PC-3 (cell line): ENCODE measurements at places on chromosomes 6 and 20. TPM values are rescaled to one million over a fixed set of nuclear protein-coding genes. Genes with fewer than 3 reads are reported as not detected.

DNA sequence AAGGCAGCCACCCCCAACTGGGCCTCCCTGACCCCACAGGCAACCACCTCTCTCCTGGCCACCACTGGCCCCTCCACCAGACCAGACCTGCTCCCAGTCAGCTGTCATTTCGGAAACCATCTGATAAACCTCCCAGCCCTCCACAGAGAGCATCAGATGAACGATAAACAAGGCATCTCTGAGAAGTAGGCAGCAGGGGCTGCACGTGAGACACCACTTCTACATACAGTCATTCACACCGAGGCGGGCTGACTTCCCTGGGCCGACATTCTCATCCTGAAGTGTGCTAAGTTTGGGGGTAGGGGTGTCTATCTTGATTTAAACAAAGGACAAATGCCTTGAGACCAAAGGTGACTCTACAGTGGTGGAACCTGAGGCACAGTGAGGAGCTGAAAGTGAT is 13.8 kb downstream of the CPNE5 start:
- no peak for DNase-seq

GRCh38 chr6:52341561-52342260 is 20.2 kb upstream of the PAQR8 start:
- no peak for DNase-seq

DNA sequence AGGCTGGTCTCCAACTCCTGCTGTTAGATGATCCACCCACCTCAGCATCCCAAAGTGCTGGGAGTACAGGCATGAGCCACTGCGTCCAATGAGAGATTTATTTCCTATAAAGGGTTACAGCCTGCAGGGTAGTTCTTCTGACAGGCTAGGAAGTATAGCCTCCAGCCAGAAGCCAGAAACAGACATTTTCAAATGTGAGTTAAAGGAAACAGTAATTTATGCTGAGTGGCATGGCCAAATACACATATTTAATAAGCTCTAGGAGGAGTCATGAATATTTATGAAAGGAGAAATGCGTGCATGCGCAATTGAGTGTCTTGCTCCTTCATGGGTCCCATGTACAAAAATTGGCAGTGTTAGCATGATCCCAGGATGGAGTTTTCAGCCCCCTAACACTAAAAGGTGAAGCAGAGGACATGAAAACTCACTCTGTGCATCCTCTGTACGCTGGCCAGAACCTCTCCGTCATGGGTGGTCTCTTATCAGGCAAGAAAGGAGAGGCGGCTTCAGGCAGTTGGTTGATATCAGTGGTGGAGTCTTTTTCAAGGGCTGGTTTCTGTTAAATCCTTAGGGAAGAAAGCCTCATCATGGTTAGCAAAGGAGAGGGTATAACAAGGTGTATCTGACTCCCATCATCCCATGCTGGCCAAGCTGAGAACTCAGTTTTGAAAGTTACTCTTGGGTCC is 21.3 kb upstream of the PDCD2 start:
- DNase-seq: no peak

The THBS2 gene
- 0.52 TPM in 1 of 2 replicates, not detected in the other for total RNA-seq

DNA sequence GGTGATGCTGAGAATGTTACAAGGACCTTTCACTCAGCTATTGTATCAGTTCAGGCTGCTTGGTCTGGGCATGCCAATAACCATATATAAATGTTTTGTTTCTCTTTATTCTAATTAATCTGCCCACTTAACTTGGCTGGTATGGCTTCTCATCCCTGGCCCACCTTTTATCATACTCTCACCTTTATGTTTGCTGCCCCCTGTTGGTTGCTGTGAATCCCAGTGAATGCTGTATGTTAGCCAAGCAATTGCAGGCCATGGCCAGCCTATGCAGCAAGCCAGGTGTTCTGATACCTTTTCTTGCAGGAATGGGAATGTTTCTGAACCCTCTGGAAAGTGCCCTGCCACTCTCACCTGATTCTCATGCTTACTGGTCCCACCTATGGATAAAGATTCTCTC is 54.6 kb downstream of the PCSK2 start:
- peak; percentile 62 for DNase-seq

The SCAND1 gene
- total RNA-seq: 90.9 and 101 TPM in 2 replicates

The TSBP1 gene
- total RNA-seq: not detected in 2 replicates

The PRDM13 gene
- not detected in 2 replicates for total RNA-seq

GRCh38 chr20:59781226-59781625 is 152.2 kb downstream of the SYCP2 start:
- no peak for DNase-seq

DNA sequence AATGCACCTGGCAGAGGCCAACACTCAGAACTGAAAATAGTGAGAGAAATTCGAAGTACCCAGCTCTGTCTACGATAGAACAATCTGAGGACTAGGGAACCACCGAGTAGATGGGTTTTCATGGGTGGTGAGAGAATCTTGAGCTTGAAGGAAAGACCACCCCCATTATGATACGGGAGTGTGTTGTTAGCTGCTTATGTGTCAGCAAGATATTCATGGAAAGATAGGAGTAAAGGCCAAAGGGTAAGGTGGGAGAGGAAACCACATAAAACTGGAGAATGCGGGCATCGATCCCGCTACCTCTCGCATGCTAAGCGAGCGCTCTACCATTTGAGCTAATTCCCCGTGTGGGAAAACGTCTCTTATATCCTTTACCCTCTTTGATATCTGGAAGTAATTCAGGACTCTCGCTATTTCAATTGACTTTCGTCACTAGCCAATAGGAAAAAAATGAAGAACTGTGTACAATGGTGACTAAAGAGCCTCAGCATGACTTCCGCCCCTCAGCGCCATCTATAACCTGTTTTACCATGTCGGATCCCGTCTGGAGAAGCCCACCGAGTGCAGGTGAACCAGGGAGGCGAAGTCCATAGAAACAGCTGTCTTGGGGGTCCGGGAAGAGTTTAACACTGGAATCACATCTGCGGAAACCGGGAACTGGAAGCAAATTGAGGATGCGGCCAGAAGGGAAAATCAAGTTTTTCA is 25.0 kb upstream of the ABT1 start:
- peak; percentile 97 for DNase-seq

DNA sequence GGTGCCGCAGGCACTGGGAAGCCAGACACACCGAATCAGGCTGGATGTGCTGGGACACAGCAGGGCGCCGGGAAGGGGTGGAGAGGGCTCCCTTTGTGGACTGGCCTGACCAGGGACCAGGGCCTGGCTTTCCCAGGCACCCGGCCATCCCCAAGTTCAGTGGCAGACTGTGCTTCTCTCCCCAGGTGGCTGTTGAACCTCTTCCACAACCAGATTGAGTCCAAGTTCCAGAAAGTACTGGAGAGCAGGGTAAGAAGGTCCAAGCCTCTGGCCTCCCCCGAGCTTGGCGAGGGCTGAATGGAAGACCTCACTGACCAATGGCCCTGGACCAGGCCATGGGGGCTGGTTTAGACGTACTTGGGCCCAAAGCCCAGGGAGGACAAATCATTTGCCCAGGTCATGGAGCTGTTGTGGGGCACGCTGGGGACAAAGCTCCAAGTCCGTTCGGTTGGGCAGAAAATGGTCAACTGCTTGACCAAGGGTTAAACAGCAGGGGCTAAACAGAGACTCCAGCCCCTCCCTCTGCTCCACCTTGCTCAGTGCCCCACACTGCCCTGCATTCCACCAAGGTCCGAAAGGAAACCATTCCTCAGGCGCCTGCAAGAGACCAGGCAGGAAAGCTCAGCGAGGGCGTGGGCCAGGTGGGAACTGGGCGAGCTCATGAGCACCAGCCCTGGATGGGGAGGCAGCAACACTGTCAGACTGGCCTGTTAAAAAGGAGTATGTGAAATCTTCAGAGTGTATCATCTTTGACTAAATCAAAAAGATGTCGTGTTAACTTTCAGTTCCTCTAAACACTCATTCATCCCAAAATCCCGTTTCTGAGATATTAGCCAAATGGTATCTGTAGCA is 9.1 kb downstream of the LBP start:
- DNase-seq: no peak

The ELMO2 gene
- total RNA-seq: 29.0 and 32.3 TPM in 2 replicates

The CHRNA4 gene
- total RNA-seq: not detected in 2 replicates

DNA sequence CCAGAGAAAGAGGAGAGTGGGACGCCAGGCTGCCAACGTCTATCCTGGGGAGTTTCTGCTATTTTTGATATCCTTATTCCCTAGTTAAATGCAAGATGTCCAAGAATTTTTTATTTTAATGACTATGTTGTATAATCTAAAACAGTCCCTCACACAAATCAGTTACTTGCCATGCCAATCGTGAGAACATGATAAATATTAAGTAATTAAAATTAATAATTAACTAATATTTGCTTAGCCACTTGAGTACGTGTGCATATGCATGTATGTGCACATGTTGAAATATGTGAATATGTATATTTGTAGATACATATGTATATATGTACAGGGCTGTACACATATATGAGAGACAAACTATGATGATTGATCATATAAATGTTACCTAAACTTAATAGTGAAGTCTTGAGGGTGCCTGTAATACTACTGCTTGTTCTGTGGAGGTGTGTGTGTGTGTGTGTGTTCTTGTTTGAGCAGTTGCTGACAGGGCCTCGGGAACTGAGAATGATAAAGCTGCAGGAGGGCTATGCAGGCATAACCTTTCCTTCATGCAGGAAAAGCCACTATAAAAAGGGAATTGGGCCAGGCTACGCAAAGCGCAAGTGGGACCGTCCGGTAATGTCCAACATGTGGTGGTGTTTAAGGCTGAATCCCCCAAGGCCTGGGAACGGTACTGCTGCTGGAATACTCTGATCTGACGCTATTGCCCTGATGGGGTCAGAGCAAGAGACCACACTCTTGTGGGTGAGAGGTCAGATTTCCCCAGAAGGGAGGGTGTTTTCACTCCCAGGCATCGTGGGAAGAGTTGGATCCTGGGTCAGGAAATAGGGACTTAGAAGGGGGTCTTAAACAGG is 148.3 kb upstream of the TBX18 start:
- DNase-seq: no peak

DNA sequence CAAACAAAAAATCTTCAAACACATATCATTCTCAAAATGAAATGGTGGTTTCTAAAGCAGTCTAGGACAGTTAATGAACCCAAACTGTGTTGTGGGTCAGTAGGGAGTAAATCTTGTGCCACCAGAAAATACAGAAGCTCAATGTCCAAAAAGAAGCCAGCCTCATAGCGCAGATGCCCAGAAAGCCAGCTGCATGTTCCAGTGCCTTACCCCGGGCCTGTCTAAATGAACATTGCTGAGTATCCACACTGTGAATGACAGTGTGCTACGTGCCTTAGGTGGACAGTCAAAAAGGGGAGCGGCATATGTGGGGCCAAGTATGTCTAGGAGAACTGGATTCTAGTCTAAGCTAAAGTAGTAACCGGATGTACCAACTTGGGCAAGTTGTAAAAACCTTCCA is 10.9 kb downstream of the FYN start:
- no peak for DNase-seq

The TINAG gene
- not detected in 2 replicates for total RNA-seq

DNA sequence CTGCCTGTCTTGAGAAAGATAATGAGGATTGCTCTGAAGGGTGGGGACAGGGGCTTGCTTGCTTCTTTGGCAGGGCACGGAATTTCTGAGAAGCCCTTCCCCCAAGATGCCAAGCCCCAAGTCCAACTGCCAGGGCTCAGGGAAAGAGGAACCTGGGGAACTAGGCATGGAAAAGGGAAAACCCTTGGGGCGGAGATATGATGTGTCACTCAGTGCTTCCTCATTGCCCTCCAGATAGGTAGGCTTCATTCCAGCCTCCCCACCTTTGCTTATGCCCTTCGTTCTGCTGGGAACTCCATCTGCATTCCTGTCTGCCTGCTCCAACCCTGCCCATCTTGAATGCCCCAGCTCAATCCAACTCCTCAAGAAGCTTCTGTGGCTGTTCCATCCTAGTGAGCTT is 61.2 kb downstream of the VEGFA start:
- DNase-seq: no peak

DNA sequence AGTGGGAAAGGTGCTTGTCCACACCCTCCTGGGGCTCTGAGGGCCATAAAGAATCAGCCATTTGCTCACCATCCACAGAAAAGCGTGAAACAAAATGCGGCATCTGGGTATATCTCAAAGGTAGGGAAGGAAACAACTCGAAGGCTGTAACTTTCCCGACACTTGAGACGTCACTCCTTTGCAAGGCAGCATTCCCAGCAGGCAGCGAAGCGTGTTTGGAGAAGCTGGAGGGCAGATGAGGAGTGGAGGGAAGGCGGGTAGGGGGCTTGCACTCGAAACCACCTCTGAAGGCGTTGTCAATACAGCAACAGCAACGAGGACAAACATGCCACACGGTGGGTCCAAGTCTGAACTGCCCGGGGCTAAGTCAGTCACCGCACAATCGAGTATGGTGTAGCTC is 98.4 kb downstream of the FOXC1 start:
- no peak for DNase-seq

The MLN gene
- not detected in 2 replicates for total RNA-seq

GRCh38 chr20:58229198-58229798 is 845 bp upstream of the ANKRD60 start:
- no peak for DNase-seq

DNA sequence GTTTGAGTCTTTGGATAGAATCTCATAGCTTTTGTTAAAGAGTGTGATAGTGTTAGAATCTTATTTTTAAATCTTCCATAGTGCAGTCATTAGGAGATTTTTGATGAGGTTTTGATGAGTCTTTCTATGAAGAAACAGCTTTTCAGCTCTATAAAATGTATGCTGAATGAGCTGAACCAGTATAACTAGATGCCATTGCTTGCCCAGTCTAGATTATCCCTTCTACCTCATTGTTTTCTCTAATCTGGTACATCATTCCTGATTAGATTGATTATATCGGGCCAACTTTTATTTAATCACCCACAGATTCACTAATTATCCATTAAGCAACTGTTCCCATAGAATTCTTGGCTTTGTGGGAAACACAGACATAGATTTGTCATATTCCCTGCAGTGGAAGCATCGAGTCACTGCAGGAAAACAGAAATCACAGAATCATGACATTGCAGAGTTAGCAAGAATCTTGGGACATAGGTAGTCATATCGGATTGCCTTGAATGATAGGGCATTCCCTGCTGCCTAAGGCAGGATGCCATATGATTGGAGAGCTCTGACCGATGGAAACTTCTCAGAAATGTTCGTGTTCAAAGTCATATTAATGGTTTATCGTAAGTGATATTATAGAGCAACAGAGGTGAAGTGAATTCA is 882.7 kb upstream of the FLRT3 start:
- peak; percentile 18 for DNase-seq

DNA sequence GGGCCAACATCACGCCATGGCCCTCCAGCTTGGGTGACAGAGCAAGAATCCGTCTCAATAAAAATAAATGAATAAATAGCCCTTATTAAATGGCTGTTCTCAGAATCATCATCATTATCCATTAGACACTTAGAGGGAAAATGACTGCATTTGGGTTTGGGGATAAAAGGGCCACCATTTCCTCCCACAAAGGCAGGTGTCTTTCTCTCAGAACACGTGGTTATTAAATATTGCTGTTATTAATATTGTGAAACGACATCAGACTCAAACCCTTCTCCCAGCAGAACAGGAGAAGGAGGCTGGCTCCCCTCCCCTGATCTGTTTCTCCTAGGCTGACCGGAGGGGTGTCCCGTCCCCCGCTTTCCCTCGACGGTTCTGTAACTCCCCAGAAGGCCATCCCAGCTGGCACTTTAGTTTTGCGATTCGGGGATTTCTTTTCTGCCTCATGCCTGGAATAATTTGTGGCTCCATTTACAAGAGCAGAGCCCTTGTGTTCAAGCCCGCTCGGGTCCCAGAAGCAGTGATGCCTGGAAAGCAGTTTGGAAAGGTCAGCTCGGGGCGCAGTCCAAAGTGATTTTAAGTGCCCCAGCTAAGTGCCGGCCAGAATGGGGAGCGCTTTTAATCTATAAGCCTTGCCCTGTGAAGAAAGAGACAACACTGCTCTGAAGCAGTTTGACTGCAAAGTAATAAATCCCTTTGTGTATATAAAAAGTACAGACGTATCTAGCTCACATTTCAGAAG is 41.9 kb downstream of the EYA2 start:
- no peak for DNase-seq
